EH (cell line): ENCODE measurements at places on chromosomes 1 and 21.

DNA sequence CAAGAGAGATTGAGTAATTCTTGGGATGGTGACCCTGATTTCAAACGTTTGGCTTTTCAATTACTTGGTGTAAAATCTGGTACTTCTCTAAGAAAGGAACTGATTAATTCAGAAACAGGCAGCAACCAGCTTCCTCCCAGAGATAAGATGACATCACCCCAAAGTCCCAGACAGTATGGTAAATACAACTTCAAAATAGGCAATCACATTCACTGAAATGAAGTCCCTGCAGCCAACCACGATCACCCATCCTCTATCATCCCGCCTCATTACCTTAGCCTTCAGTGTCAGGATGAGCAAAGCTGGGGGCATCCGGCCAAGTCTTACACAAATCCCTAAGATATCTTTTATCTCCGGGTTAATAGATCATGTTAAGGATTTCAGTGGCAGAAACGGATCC lies 26.4 kb upstream of the RUNX1 start:
- peak; percentile 65 for DNase-seq

DNA sequence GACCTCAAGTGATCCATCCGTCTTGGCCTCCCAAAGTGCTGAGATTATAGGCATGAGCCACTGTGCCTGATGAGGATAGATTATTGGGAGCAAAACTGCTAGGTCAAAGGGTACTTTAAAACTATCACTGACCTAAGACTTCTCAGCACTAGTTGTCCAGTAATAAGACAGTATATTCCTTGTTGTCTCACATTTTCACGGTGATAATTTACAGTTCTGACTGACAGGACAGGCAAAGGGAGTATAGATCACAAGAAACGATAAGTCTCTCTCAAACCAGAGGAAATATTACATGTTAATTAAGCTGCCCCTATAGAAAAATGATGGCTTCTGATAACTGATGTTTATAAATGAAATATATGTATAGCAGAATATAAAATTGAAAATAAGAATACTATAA lies 3.7 kb downstream of the MRPS14 start:
- no peak for DNase-seq

DNA sequence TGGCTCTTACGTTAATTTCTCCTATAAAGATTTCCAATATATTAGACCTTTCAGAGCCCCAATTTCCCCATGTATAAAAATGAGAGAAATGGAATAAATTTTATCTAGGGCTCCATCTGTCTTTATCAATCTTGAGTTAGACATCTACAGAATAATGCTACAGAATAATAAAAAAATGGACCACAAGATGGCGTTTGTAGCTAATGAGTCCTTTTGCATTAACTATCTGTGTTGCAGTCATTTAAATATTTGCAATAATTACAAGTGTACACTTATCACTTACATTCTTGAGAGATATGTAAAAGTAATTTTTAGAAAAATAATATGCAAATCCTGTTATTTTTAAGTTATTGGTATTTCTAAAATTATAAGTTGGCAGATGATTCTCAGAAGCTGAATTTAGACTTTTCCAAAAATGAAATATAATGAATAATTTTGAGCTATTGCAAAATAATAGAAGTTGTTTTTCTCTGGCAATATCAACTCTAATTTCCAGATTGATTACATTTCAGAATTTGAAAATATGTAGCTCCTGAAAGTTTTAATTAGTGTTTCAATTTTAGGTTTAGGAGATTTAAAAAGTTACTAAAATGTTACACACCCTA lies 87.7 kb downstream of the SNX7 start:
- peak; percentile 27 for DNase-seq

DNA sequence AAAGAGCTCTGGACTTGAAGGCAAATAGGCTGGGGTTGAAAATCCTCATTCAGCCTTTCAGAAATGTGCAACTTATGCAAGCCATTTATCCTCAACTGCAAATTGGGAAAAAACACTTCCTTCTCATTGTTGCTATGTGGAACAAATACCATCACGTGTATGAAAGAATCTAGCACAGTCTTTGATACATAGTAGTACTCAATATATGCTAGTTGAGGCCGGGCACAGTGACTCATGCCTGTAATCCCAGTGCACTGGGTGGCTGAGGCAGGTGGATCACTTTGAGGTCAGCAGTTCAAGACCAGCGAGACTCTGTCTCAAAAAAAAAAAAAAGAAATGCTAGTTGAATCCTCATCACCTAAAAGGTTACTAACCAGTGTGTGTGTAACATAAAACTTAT lies 8.2 kb downstream of the PI4KB start:
- DNase-seq = no peak

- DNase-seq = no peak
Measured at GRCh38 chr1:2279817-2280216, 51.7 kb downstream of the SKI start.

- DNase-seq = peak; percentile 25
Measured at GRCh38 chr1:91523482-91523881, 22.8 kb downstream of the CDC7 start.

GRCh38 chr21:42735061-42735460 lies 81.6 kb downstream of the PDE9A start:
- no peak for DNase-seq

DNA sequence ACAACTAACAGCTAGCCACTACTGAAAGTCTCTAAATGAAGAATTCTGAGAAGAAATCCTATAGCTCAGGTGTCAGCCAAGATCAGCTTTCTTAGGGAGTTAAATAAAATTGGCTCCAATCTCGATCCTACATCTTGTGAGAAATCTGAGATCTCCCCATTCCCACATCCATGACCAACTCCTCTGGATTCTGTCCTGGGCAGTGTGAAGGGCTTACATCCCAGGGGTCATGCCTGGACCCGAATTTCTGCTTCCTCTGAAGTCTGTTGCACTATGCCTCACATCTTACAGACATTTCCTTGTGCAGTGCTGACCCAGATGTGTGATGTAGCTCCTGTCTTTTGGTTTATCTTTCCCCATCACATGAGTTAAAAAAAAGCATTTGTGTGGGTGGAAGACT lies 4.8 kb upstream of the TNN start:
- peak; percentile 3 for DNase-seq

GRCh38 chr1:45410850-45411509 lies 70.7 kb upstream of the MUTYH start:
- peak; percentile 17 for DNase-seq

GRCh38 chr1:5744341-5744740 lies 247.9 kb downstream of the NPHP4 start:
- no peak for DNase-seq

DNA sequence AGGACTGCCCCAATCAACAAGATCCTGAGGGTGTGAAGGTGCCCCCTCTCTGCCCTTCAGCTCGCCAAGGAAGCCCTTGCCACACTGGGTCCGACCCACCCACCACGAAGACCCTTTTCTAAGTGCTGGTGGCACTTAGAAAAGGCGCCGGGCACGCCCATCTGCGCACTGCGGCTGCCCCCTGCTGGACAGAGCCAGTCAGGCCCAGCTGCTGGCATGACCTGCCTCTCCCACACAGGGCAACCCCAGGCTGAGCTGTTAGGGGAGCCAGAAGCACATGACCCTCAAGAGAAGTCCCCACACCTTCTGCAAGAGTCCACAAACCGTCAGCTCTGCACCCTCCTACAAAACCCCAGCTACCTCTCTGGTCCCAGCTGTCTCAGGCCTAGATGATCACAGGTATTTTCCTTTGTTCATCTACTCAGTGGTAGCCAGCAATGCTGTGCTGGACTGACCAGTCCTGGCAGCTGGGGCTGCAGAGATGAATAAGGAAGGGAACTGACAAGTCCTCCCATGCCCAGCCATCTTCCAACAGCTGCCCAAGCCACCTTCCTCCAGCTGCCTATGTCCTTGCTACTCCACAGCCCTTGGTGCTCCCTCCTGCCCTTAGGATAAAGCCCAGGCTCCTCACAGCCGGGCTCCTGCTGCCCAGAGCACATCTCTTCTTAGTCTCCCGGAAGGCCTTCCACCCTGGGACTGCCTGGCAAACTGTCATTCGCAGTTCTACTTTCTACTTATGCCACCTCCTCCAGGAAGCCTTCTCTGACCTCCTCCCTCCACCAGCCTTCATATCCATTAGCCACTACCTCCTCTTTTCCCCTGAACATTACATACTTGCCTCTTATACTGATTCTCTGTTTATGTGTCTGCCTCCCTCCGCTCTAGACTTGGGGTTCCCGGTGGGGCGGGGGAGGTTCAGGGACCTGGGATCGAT lies 39.8 kb upstream of the ZC3H12A start:
- DNase-seq = peak; percentile 50

DNA sequence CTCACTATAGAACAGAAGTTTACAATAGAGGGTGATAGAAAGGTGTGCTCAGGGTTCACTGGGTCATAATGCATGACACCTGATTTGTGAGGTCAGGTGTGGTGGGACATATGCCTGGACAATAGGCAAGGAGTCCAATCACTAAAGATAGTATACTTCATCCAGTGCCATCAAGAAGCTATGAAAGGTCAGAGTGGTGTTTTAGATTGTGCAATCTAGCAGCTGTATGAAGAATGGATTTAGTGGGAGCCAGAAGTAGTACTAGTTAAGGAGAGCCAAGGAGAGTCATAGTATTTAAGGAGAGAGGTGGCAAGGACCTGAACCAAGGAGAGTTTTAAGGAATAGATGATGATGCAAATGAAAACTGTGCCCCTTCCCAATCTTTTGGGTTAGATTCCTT lies 80.6 kb upstream of the C1orf105 start:
- DNase-seq = no peak

- DNase-seq = peak; percentile 33
Measured at GRCh38 chr1:185238447-185238846, 78.6 kb downstream of the IVNS1ABP start.

- DNase-seq = no peak
Measured at GRCh38 chr21:15976807-15977206, 247.0 kb downstream of the USP25 start.

- DNase-seq = no peak
Measured at GRCh38 chr1:31912839-31913239, 25.3 kb downstream of the PTP4A2 start.

- DNase-seq = no peak
Measured at GRCh38 chr1:150969626-150970025, 5.0 kb downstream of the CERS2 start.

GRCh38 chr1:41322835-41323234 lies 38.4 kb upstream of the FOXO6 start:
- DNase-seq = peak; percentile 46

DNA sequence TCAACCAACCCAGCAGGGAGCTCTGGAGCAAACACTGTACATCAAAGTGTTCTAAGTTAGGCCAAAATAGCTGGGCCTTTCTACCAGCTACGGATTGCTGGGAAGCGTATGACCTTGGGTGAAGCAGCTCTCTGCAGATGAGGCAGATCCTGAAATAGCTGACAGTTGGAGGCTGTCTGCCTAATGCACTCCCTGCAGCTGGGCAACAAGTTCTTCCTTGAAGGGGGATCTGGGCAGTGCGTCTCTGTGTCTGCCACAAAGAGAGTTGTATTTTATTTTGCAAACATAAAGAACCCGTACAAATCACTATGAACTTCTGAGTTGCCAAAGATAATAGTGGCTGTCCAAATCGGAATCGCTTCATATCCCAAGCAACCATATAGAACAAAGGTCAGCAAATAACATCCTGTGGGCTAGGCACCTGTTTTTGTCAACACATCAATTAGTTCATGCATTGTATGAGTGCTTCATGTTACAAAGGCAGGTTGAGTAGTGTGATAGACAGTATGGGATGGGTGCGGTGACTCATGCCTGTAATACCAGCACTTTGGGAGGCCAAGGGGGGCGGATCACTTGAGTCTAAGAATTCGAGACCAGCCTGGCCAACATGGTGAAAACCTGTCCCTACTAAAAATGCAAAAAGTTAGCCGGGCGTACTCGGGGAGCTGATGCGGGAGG lies 29.1 kb upstream of the KLF17 start:
- DNase-seq = peak; percentile 32

GRCh38 chr1:184987696-184988095 lies 13.4 kb upstream of the NIBAN1 start:
- no peak for DNase-seq

DNA sequence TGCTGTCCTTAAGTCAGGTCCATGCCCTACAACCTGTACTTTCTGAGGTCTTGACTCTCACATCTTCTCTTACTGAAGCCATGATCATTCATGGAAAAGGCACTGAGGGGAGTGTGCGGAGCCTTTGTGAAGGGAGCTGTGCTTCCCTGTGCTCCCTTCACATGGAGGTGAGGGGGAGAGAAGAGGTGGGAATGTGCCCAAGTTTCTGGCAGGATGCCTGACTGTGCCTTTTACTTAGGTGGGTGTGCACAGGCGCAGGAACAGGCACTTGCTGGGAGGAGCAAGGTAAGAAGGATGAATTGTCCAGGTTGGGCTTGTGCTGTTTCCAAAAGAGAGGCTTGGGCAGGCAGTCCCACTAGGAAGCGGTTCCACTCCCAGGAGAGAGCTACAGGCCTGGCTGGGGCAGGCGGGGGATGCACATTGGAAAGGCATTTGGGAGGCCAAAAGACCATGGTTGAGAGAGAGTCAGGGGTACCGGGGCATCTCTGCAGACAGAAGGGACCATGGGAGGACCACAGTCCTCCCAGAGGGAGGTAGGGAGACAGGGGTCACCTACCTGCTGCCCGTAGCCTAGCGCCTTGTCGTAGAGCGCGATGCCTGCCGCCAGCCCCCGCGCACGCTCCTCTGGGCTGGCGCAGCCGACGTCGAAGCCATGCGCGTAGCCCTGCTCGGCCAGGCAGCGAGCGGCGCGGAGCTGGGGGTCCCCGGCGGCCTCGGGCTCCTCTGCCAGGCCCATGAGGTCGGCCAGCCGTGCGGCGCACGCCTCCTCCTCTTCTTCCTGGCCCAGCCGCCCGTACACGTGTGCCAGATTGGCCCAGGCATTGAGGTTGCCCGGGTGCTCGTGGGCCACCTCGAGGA lies 853 bp downstream of the TTC22 start:
- no peak for DNase-seq

DNA sequence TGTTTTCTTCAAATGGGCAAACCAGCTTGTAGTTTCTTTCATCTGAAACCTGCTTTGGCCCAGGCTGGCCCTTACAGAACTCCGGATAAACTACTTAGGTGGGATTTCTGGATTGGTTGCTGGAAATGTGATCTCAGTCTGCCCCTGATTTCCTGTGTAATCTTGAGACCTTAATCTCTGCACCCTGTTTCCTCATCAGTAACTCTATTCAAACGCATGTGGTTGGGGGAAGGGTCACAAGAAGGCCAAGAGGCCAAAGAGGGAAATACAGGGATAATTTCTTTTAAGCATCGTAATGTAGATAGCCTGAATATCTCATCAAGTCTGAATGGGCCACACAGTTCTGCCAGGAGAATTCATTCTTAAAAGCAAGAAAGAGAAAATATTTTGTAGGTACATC lies 483.6 kb downstream of the LTN1 start:
- DNase-seq = no peak

DNA sequence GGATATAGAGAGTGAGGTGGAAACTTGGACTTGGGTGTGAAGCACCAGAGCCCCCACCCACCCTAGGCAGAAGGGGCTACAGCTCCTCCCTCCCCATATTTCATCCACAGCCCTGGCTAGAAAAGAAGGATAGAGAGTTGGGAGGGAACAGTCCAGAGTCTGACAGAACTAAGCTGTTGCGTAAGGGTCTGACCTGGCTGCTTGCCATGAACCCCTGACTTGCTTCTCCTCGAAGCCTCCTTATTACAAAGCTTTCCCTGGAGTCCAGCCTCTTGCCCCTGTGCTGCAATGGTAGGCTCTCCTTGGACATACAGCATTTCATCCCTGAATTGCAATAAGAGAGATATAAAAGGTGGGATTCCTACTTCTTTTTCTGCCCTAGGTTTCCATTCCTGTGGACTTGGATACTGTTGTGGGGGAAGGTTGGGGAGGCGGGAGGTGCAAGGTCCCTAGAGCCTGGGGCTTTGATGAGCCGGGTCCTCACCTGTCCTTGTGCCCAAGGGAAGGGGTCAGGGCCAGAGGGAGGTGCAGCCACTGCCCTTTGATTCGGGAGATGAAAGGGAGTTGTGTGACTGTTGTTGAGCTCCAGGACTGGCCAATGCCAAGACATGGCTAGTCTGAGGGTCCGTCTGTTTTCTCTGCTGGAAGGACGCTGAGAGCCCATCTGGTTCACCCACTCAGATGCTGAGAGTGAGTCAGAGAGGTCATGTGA lies 2.7 kb downstream of the RHBG start:
- peak; percentile 53 for DNase-seq
